ENCODE measurements at places on chromosomes 12 and 14.

DNA sequence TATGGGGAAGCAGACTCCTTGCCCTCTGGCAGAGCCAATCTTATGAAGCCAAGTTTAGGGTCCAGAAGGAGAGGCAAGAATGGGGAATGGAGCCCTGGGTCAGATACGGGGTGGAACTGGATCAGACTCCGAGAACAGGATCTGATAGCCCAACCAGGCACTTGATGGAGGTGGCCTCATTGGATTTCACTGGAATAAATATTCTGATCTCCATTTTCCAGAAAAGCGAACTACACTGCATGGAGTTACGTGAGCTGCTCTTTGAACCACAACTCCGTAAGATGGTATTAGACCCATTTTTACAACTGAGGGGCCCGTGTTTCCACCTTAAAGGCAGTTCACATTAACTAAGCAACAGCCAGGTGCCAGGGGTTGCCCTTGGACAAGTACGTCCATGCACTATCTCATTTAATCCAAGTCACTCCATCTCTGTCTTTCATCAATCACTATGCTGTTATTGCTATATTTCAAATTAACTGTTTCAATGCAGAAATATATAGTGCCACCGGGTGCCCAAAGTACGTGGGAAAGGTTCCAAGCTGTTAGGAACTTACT lies 155.2 kb downstream of the BCL11B start:
- no peak for DNase-seq

GRCh38 chr14:24171422-24172260 lies at the start of gene REC8:
REC8 (plus strand) TSS chr14:24172080; CDS start chr14:24172553, 473 bp downstream.
- DNase-seq = no peak

DNA sequence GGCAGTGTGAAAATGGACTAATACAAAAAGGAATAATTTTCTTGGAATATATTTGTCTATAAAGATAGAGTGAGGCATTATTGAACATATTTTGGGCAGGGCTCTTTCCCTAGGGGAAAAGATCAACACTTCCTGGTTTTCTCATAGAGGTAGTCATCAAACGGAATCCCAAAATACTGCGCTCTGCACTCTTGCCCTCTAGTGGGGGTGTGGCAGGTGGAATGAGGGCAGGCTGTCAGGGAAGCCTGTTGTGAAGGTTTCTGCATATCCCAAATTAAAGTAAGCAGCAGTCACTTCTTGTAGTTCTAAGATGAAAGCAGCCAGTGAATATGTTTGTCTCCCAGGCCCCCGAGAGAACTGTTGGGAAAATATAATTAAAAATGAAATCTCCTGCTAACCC lies 666.8 kb upstream of the TMEM132C start:
- no peak for DNase-seq

GRCh38 chr12:113846883-113847755 lies 119.0 kb downstream of the RBM19 start:
- no peak for DNase-seq

DNA sequence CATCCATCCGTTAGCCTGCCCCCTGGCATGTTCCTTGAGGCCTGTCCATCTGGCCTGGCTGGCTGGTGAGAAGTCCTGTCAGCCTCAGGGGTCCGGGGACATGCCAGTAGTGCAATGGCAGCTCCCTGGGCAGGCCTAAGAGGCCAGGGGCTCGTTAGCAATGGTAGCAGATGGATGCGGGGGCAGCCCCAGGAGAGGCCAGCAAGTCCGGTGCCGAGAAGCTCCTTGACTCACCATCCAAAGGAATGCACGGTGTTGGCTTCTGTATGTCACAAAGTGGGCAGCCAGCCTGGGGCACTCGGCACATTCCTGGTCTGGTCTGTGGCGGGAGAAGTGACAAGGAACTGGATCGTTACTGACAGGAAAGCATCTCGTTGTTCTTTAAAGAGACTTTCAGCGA lies 319.9 kb downstream of the CACNA1C start:
- no peak for DNase-seq

All from trophoblast cell (in vitro differentiated cells and primary cell).